ENCODE measurements at places on chromosomes 5 and 9. TPM values are rescaled to one million over a fixed set of nuclear protein-coding genes. Genes with fewer than 3 reads are reported as not detected.

DNA sequence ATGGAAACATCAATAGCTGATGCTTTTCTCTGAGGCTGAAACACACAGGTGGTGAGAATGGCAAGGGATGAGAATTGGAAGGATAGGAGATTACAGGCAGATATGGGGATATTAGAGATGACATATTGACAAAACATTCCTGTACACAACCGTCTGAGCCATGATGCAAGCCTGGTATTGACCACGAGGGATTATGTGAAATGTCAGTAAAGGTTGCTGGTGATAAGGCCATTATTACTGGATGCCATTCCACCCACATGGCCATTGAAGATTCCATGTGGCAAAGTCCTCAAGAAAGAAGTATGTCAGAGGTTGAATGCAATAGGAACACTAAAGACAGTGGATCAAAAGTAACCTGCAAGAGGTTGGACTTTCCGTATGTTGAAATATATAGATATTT lies 15.7 kb downstream of the GRAMD2B start:
- no peak overlapping the region for H3K27ac ChIP-seq
- H3K4me3 ChIP-seq = no peak overlapping the region
- no peak for DNase-seq
- no peaks in the 10 kb centered on the region for H3K36me3 ChIP-seq
- no peaks in the 10 kb centered on the region for H3K27me3 ChIP-seq

- H3K4me3 ChIP-seq = no peak overlapping the region
- no peaks in the 10 kb centered on the region for H3K27me3 ChIP-seq
- peaks cover 9% of the 10 kb centered on the region for H3K4me1 ChIP-seq
- H3K27ac ChIP-seq = no peak overlapping the region
Measured at GRCh38 chr9:2039294-2040180, 24.4 kb downstream of the SMARCA2 start.

DNA sequence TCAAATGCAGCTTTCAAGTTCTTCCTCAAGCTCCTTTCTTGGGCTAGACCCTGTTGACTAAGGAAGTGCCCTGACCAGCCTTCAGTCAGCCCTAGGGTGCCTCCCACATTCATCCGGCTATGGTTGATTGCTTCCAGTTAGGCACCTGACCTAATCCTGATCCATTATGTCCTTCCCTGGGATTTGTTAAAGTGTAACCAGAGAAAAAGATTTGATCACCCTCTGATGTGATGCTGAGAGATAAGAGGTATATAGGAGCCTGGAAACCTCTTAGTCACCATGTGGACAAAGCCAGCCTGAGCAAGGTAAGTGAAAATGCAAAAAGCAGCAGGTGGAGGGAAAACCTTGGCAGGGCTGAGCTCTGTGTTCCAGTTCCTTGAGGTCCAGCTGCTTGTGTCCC lies 178.8 kb upstream of the ERCC6L2 start:
- no peaks in the 10 kb centered on the region for H3K4me1 ChIP-seq
- no peak overlapping the region for H3K4me3 ChIP-seq
- H3K36me3 ChIP-seq = no peaks in the 10 kb centered on the region
- DNase-seq = no peak
- H3K27me3 ChIP-seq = peaks cover 3% of the 10 kb centered on the region
- H3K27ac ChIP-seq = no peak overlapping the region

DNA sequence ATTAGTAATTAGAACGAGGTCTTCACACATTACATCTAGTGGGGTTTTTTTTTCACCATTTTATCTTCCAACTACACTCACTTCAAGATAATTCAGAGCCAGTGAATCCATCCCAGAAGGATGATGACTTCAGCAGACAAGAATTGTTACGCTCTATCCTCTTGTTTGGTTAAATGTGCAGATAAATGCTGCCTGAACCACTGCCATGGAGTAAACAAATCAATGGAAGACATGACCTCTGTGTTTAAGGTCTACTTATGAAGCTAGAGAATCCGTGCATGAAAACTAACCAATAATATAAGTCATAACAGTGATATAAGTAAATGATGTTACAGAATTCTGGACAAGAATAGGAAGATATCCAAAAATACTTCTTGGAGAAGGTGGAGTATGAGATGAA lies 602.6 kb downstream of the TLR4 start:
- no peak for DNase-seq
- H3K27ac ChIP-seq = no peak overlapping the region
- H3K27me3 ChIP-seq = no peaks in the 10 kb centered on the region
- no peaks in the 10 kb centered on the region for H3K4me1 ChIP-seq
- H3K36me3 ChIP-seq = no peaks in the 10 kb centered on the region
- no peak overlapping the region for H3K4me3 ChIP-seq

DNA sequence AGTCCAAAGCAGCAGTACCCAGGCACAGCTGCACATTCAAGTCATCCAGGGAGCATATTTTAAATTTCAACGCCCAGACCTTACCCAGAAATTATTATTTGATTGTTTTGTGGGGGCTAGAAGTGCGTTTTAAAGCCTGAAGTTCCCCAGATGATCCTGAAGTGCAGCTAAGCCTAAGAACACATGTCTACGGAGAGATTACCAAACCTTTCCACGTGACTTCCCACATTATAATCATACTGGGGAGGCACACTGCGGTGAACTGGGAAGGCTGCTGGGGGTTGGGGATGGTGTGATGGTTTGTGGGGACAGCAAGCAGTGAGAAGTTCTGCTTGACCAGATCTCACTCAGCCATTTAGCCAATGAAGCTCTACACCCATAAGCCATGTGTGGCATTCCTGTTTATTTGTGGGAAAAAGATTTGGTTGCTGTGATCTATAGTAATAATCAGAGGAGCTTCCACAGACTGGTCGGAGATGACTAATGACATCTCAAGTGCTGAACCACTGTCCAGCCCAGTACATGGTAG lies 93.4 kb upstream of the CDH6 start:
- DNase-seq = no peak
- H3K4me1 ChIP-seq = no peaks in the 10 kb centered on the region
- H3K4me3 ChIP-seq = no peak overlapping the region

- H3K27me3 ChIP-seq = peaks cover 4% of the 10 kb centered on the region
- DNase-seq = no peak
- no peak overlapping the region for H3K4me3 ChIP-seq
- no peaks in the 10 kb centered on the region for H3K4me1 ChIP-seq
- H3K27ac ChIP-seq = no peak overlapping the region
Measured at GRCh38 chr5:91053741-91054025, 329.4 kb downstream of the ARRDC3 start.

DNA sequence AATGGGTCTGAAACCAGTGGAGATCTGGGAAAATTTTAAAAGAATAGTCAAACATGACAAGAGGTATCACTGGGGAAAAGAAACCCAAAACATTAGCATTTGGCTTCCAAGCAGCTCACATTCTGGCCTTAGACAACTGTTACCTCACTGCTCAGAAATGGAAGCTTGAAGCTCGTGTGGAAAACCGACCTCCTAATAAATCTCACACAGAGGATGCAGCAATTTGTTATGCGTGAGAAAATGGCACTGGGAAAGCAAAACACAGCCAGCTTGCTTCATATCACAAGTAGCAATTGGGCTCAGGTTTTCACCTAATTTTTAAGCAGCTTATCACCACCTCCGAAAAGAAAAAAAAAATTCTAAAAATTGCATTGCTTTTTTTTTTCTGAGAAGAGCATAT lies 103.3 kb upstream of the TAS2R1 start:
- no peaks in the 10 kb centered on the region for H3K4me1 ChIP-seq
- no peaks in the 10 kb centered on the region for H3K36me3 ChIP-seq
- DNase-seq = no peak

DNA sequence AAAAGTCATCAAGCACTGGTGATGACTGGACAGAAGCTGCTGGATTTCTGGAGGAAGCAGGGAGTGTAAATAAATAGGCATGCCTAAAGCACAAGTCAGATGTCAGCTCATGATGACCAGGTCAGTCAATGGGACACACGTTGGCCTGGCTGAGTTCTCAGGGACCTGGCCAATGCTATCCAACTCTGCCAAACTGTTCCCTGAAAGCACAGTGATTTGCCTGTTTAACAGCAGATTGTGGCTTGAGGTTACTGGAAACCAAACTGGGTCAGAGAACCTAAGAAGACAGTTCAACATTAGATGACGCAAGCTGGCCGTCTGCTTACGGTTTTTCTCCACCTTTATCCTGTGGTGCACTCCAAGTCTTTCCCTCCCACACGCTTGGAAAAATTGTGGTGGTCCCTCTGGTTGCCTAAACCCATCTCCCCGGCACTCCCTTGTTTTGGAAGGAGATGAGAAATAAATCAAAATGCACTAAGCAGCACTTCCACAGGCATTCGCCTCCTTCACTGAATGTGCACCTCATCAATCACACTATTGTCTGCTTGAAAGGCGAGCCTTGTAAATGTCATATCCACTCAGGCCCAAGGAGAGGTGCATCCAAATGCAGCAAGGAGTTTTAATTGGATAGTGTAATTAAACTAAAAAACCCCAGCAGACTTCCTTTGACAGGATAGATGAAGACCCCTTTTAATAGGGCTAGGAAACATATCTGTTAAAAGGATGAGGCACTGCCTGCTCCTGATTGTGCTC lies 199.4 kb downstream of the GAPVD1 start:
- peaks cover 42% of the 10 kb centered on the region for H3K36me3 ChIP-seq
- no peaks in the 10 kb centered on the region for H3K4me1 ChIP-seq
- no peak for DNase-seq
- H3K4me3 ChIP-seq = no peak overlapping the region
- no peaks in the 10 kb centered on the region for H3K27me3 ChIP-seq

GRCh38 chr5:82584631-82585030 lies 306.5 kb upstream of the RPS23 start:
- H3K27me3 ChIP-seq = no peaks in the 10 kb centered on the region
- no peak for DNase-seq
- H3K36me3 ChIP-seq = no peaks in the 10 kb centered on the region
- no peaks in the 10 kb centered on the region for H3K4me1 ChIP-seq

- DNase-seq = no peak
- no peak overlapping the region for H3K4me3 ChIP-seq
- peaks cover 72% of the 10 kb centered on the region for H3K27me3 ChIP-seq
- H3K27ac ChIP-seq = no peak overlapping the region
Measured at GRCh38 chr9:137138058-137138721, 764 bp upstream of the GRIN1 start.

GRCh38 chr9:83197591-83197990 lies 134.6 kb upstream of the RASEF start:
- H3K27ac ChIP-seq = no peak overlapping the region
- no peaks in the 10 kb centered on the region for H3K4me1 ChIP-seq
- no peak overlapping the region for H3K4me3 ChIP-seq
- no peaks in the 10 kb centered on the region for H3K36me3 ChIP-seq

- no peaks in the 10 kb centered on the region for H3K27me3 ChIP-seq
- DNase-seq = no peak
- no peak overlapping the region for H3K4me3 ChIP-seq
- H3K36me3 ChIP-seq = no peaks in the 10 kb centered on the region
- H3K4me1 ChIP-seq = peaks cover 17% of the 10 kb centered on the region
Measured at GRCh38 chr9:71680189-71680980, 87.9 kb downstream of the CEMIP2 start.

- no peak for DNase-seq
- H3K27me3 ChIP-seq = no peaks in the 10 kb centered on the region
- peaks cover 16% of the 10 kb centered on the region for H3K36me3 ChIP-seq
- no peak overlapping the region for H3K4me3 ChIP-seq
Measured at GRCh38 chr9:128637656-128638055, 19.0 kb downstream of the DYNC2I2 start.

DNA sequence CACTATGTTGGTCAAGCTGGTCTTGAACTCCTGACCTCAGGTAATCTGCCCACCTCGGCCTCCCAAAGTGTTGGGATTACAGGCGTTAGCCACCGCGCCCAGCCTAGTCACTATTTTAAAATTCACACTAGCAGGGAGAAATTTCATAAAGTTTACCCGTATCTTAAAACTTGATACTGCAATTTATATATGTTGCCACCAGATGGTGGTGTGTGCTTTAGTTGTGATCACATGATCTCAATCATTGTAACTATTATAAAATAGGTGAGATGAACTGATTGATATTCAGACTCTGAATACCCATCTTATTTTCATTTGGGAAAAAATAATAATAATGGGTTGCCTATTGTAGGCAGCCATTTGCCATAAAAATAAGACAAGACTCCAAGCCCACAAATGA lies 1330.4 kb upstream of the WWC1 start:
- no peak overlapping the region for H3K4me3 ChIP-seq
- no peaks in the 10 kb centered on the region for H3K27me3 ChIP-seq
- DNase-seq = no peak
- no peaks in the 10 kb centered on the region for H3K36me3 ChIP-seq
- no peaks in the 10 kb centered on the region for H3K4me1 ChIP-seq

- H3K27ac ChIP-seq = no peak overlapping the region
- no peaks in the 10 kb centered on the region for H3K36me3 ChIP-seq
- no peaks in the 10 kb centered on the region for H3K4me1 ChIP-seq
- H3K4me3 ChIP-seq = no peak overlapping the region
- no peak for DNase-seq
Measured at GRCh38 chr9:27247756-27248155, 49.2 kb downstream of the EQTN start.

DNA sequence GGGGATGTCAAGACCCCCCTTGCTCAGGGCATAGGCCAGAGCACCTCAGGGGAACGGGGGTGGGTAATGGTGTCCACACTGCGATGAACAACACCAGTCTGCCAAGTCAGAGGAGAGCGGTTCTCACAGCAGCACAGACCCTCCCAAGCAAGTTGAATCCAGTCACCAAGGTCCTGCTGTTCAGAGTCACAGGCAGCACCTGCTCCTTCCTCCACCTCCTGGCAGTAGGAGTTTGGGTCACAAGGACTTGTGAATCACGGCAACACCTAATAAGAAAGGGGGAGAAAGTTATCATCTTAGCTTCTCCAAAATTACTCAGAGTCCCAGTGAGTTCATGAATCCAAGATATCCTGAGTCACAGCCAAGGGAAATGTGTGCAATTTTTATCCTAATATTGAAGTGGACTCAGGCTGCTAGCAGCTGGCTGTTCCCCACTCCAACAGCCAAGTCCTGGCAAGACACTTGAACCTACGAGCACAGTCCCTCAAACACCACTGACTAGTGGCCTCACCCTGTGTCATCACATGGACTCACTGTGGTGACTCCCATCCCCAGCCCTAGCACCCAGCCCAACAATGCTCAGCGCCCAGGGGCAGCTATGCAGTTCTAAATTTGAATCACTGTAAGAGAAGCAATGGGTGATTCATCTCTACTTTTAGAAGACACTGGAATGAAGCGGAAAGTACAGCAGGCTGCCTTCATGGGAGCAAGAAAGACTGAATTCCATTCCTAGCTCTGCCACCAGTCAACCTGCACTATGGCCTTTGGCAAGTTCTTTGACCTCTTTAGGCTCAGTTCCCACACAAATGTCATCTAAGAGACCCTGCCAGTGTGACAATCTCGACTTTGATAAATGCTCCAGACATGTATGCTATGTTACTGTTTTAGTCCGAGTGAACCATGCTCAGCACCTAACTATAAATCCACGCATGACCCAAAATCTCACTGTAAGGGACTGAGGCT lies 113.7 kb downstream of the KLHL3 start:
- H3K36me3 ChIP-seq = peaks cover 26% of the 10 kb centered on the region
- H3K4me1 ChIP-seq = no peaks in the 10 kb centered on the region
- no peak overlapping the region for H3K4me3 ChIP-seq
- no peaks in the 10 kb centered on the region for H3K27me3 ChIP-seq
- DNase-seq = no peak

The OR1Q1 gene
- total RNA-seq = not detected

The SHROOM1 gene
- total RNA-seq = 0.59 TPM

The WWC1 gene
- total RNA-seq = 1.3 TPM

The CCDC69 gene
- total RNA-seq = 68.0 TPM

The WDR31 gene
- total RNA-seq = 0.14 TPM

The TAF11L10 gene
- total RNA-seq = not detected
